ENCODE measurements at places on chromosomes 7 and 10.

GRCh38 chr10:72122221-72122620 lies 33.9 kb upstream of the SPOCK2 start:
- no peak for DNase-seq

DNA sequence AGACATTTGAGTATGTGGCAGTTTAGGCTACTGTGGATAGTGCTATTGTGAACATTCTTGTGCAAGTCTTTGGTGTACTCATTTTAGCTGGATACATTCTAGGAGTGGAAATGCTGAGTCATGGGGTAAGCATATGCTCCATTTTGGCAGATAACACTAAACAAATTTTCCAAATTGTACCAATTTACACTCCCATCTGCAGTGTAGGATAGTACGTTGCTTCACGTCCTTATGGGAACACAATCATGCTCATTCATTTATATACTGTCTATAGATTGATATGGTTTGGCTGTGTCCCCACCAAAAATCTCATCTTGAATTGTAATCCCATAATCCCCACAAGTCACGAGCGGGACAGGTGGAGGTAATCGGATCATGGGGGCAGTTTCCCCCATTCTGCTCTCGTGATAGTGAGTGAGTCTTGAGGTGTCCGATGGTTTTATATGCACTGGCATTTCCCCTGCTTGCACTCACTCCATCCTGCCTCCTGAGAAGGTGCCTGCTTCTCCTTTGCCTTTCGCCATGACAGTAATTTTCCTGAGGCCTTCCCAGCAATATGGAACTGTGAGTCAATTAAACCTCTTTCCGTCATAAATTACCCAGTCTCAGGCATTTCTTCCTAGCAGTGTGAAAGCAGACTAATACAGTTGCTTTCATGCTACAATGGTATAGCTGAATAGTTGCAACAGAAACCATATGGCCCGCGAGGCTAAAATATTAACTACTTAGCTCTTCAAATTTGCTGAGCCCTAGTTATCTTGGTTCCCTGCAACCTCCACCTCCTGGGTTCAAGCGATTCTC lies 25.6 kb downstream of the RNF216 start:
- no peak for DNase-seq

DNA sequence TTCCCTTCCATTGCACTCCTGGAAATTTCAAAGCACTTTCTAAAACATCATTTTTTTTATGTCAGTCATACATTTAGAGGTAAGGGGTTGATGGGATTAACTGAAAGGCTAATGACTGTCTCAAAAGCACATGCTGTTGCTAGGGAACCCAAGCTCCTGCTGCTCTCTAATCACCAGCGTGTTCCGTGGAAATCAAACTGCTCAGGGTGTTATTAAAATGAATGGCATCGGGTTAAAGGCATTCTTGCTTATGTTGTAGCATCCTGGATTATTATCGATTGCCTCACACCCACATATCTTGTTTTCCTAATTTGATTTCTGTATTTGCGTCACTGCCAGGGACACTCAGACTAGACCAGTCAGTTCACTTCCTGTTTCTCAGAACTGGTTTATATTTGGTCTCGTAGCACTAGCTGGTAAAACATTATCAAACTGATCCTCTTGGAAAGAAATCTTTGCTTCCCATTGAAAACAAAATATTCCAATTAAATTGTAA lies 216.5 kb upstream of the MKLN1 start:
- DNase-seq = no peak

DNA sequence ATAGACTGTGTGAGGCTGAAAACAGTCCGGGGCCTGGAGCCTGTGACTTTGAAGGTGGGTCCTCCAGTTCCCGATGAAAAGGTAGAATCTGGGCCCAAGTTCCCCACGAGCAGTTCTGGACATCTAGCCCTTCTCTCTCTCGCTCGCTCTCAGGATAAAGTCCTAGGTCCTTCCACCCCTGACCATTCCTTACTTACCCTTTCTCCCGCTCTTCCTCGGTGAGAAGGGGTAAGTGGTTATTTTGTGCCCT lies 713 bp downstream of the IMMP2L start:
- DNase-seq = no peak

DNA sequence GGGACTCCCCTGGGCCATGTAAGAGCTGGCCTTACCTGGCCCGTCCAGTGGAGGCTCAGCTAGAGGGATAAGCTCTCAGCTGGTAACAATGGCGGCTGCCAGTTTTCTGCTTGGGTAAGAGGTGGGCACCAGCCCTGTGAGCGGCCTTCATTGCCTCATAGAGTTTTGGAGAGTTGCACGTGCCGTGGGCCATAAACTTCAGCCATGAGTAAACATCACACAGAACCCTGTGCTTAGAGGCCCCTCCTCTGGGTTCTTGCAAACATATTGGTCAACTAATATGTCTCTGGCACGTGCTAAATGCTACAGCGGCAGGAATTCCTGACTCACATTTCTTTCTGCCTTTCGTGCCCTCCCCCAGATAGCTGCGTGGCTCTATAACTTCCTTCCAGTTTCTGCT lies 103.9 kb upstream of the LEP start:
- no peak for DNase-seq

- DNase-seq = peak; percentile 24
These were observed 50.2 kb upstream of the GNA12 start for GRCh38 chr7:2894118-2894940.

GRCh38 chr10:116910910-116911309 lies 61.6 kb downstream of the ENO4 start:
- DNase-seq = no peak

DNA sequence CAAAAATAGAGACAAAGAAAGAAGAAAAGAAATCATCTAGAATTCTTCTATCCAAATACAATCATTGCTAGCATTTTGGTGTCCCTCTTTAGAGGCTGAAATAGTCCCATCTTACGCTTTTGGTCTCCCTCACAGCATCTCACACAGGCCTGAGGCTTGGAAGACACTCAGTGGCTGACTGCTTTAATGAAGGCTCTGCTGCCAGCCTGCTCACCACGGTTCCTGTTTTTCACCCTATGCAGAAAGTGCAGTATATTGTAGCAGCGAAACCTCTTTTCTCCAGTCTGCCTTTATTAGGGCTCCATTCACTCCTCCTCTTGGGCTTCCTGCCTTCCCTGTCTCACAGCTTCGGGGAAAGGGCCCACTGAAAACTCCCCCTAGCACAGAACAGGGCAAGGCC lies 102.2 kb downstream of the JCAD start:
- no peak for DNase-seq

DNA sequence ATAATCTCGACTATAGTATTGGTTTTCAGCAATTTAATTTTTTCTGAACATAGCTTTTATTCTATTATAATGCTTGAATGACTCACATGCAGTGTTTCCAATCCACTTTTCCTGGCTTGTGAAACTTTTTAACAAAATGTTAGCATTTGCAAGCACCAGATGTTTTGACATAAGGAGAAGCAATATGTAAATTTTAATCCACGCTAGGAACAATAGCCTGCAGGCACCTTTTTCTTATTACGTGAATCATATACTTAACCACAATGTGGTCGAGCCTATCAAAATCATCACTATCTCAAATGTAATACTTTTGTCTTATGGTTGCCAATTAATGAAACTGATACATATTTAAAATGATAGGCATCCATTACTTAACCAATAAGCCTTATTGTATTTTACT lies 97.1 kb downstream of the TFEC start:
- no peak for DNase-seq

- DNase-seq = no peak
These were observed 16.4 kb downstream of the GSDME start for GRCh38 chr7:24740871-24741270.

- no peak for DNase-seq
These were observed 819.2 kb downstream of the CCSER2 start for GRCh38 chr10:85147346-85148250.

GRCh38 chr10:125865120-125865519 lies 16.0 kb downstream of the DHX32 start:
- no peak for DNase-seq

- DNase-seq = no peak
These were observed 50.5 kb upstream of the HBP1 start for GRCh38 chr7:107118109-107118900.

DNA sequence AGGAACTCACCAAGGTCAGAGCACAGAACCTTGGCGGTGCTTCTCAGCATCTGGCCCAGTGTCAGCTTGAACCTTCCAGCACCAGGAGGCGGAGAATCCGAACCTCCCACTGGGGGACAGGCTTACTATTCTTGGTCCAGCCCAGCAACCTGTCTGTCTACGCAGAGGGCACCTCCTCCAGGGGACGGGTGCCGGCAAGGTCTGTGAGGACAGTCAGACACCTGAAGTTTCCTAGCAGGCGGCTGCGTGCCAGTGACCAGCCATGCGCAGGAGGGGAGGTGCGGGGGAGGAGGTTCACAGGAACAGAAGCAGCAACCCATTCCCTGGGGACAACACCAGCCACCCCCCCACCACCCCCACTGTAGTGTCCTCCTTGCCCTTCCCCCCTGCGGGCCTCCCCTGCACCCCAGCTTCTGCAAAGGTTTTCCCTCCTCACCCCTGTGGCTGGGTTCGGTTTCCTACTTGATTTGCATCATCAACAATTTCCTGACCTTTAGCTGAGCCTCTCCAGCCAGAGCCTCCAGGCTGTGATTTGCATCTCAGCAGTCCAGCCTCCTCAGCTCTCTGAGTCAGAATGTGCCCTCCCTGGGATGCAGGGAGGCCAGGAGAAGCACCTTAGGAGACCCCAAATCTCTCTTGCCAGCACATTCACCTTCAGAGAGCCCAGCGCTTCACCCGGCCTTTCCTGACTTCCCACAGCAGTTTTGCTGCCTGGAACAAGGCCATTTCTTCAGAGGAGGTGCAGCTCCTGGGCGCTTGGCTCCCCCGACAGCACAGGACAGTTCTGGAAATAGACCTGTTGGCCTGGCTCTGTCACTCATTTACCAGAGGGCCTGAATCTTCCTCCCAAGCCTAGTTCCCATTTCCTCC lies 107.5 kb upstream of the NPS start:
- DNase-seq = no peak

DNA sequence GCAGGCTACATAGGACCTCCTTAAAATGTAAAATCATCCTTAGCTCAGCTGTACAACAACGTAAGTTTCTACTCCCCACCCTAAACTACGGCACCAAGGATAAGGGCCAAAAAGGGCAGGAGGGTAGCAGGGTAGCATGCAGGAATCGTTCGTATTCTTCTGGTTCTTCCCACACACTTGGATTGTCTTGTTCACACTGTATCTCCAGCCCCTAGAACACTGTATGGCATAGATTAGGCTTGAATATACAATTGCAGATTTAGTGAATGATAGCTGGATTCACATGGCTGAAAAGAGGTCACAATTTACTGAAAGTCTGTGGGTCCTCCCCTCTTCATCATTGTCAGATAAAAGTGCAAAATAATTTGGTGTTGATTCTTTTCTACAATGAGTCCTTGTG lies 28.2 kb upstream of the PRKAR2B start:
- DNase-seq = no peak

DNA sequence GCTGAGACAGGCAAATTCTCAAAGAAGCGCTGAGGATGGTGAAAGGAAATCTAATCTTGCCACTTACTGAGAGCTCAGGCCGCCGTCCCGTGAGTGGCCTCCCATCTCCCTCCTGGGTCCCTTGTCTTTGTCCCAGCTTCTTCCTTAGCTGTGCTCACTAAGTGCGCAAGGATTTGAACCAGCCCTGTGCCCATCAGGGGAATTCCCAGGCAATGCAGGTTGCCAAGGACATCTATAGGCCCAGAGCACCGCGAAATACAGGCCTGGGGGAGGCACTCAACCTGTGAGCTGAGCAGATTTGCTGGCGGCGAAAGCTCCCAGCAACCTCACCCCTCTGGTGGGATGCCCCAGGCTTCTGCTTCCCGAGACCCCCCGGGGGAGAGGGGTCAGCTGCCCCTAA lies 64.8 kb downstream of the OAT start:
- no peak for DNase-seq

All from activated CD8-positive, alpha-beta memory T cell treated with anti-CD3 and anti-CD28 coated beads for 4 hours (primary cell).